ENCODE measurements at places on chromosomes 16 and 17.

- DNase-seq, result no peak
These were observed 18.2 kb downstream of the RAB40C start for GRCh38 chr16:608019-608418.

DNA sequence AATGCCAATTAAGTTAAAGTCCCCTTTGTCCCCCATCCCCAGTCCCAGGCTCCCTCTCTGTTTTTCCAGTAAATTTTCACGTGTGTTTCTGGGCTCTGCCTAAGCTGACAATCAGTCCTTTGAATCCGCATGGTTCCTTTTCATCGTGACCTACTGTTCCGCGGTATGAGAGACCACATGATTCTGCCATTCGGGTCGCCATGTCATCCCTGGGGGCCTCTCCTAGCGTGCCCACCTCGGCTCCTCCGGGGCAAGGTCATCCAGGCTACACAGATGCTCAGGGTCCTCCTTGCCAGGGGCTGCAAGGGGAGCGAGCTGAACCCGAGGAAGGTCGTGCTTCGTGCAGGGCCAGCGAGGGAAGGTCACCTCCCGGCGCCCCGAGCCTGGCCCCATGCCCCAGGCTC, 157.6 kb downstream of the RAB11FIP4 start:
- DNase-seq, result no peak

- no peak for DNase-seq
These were observed 15.5 kb downstream of the VPS35 start for GRCh38 chr16:46673320-46674013.

DNA sequence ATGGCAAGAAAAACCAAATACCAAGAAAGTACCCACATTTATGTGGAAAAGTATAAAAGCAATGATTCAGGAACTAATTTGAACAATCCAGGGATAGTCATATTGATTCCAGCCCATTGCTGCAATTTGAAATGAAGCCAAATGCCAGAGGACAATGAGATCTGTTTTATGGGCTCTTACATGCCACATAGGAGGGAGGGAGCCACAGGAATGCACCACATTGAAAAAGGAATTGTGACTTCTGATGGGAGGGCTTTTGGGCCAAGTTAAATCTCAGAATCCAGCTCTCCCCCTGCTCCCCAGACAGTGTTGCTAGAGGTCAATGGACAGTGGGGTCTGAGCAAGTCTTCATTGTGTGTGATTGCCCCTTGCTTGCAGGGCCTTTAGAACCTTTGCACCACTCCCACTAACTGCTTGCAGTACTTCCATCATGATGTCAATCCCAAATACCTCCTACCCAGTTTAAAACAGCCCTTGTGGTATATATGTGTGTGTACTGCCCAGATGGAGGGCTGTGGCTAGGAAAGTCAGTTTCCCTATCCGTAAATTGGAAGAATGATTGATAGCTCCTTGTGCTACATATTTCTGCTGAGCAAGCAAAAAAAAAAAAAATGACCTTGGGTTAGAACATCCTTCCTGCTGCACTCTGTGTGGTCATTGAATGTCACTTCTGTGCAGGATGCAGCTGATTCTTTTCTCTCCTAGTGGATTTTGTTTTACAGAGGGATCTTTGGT, 406.8 kb downstream of the UTP18 start:
- no peak for DNase-seq

DNA sequence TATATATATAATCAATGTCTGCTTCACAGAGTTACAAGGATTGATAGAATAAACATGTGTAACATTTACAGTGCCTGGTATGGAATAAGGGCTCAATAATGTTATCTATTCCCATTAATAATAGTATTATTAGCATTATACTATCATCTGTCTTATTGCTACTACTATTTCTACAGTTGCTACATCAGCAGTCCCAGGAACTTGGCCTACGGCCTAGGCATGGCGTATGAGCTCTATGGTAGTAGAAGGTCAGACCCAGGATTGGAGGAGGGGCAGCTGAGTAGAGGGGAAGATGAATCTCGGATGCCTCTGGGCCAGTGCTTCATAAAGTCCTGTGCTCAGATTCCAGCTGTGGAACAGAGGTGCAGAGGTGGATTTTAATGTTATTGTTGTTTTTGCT, 146.3 kb upstream of the TBX2 start:
- no peak for DNase-seq

DNA sequence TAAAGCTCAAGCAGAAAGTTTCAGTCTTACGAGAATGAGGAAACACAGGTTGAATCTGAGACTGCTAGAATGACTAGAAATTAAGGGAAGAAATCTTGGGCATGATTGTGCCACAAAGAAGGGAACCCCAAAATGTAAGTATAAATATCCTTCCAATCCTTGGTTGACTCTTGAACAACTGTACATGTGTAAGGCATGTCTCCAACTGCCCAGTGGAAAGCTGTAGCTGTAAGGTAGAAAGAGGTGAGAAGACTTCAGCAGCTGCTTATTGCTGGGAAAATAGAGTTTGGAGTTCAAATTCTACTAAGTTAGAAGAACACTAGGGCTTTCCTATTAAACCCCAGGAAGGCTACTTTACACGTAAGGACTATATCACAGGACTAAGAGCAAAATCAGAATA, 59.7 kb upstream of the NACA2 start:
- DNase-seq, result no peak

DNA sequence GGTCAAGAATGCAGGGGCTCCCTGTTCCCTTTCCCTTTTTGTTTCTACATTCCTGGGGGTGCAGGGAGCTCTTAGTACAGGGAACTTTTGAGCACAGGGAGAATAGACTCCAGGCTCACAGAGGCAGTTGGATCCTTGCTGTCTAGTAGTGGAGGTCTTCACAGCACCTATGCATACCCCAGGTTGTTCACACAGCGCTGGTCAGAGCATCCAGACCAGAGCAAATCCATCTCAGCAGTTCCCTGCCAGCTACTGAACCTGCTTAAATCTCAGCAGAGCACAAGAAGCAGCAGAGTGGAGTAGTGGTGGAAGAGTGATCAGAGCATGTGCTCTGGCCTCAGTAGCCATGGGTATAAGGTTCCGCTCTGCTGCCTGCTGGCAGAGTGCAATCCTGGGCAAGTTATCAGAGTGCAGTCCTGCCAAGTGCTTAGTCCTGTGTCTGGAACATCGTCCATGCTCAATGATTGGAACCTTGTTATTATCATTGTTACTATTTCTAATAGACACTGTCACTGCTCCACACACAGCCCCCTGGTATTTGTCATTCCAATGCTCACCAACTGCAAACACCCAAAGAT, 220.4 kb downstream of the CBLN1 start:
- no peak for DNase-seq

DNA sequence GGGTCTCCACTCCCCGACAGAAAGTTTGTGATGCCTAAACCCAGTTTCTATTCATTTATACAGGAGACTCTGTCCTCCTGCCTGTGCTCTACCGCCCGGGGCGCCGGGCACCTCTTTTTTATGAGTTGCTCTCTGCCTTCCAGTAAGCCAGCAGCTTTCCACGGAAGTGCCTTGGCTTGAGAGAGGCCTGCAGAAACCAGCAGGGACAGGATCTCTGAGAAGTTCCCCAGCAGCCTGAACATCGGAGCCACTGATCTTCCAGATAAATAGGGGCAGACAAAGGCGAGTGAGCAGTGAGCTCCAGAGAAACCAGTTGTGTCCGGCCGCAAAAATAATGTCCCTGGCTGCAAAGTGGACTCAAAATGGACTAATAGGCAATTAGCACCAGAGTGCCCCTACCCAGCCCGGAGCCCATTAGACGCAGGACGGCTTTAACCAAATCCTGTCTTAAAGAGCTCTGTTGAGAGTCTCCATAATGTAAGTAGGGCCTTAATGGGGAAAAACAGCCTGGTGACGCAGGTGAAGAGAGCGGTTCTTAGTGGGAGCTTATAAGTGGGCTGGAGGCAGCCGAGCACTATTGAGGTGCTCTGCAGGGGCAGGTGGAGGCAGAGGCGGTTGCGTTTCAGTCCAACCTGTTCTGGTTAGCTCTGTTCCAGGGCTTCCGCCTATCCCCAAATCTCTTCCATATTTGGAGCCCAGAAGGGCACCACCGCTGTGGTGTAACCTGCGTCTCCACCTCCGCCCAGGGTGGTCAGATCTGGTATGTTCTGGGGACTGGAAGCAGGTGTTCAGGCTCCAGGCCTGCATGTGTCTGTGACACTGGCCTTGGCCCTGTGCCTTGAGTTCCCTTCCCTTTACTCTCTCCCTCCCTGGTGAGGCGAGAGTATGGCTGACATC, 74.1 kb downstream of the NT5M start:
- DNase-seq, result no peak

- DNase-seq, result no peak
These were observed 368.4 kb upstream of the KIF2B start for GRCh38 chr17:53454337-53454736.

GRCh38 chr17:82524540-82524939, 5.0 kb downstream of the FOXK2 start:
- DNase-seq, result no peak

- DNase-seq, result no peak
These were observed at the start of gene CASKIN1 for GRCh38 chr16:2196162-2196980. TSS of gene CASKIN1 (minus strand) at chr16:2196605. CDS start at chr16:2196432, 173 bp downstream.

GRCh38 chr16:58793366-58793765, 59.2 kb upstream of the GOT2 start:
- no peak for DNase-seq

GRCh38 chr17:63024716-63025115, 58.7 kb downstream of the TANC2 start:
- DNase-seq, result no peak

- DNase-seq, result no peak
These were observed 233.5 kb upstream of the TNRC6C start for GRCh38 chr17:77724876-77725615.

DNA sequence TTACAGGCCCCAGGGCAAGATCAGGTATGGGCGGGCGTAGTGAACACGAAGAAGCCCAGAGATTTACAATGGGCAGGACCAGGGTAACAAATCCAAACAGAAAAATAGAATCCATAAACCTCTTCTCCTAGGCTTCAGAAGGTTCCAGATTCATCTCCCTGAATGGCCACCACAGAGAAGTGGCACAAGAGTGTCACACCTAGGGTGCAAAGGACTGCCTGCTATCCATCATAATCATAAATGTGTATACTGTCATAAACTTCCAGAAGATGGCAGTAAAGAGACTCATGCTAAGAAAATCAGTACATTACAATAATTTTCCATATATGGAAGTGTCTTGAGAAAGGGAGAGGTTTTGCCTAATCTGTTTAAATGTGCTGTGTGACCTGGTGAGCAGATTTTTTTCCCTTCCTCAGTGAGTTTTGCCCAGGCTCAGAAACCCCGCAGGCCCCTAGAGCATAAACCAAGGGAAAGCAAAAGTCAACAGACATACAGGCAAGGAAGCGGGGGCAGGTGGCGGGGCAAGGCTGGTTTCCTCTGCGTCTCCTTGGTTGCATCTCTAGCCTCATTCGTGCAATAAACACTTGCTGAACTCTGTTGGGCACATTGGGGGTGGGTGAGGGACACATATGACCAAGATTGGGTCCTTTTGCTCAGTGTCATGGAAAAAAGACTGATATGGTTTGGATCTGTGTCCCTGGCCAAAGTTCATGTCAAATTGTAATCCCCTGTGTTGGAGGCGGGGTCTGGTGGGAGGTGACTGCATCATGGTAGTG, 92.0 kb upstream of the CDH5 start:
- no peak for DNase-seq

DNA sequence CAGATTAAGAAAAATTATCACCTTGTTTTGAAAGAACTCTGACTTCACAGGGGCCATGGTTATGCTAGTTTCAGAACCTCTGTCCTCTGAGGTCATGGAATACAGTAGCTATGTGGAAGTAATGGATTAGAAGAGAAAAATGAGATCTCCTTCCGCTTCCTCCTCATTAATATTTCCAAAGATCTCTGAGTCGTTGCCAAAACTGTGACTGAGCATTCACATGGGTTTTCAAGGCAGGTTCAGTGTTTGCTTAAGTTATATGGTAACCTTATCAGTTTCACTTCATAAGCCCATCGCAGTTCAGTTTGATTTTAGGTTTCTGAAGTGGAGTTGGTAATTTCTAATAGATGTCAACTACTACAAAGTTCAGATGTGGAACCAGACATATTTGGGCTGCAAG, 321.2 kb upstream of the SOX9 start:
- DNase-seq, result no peak

DNA sequence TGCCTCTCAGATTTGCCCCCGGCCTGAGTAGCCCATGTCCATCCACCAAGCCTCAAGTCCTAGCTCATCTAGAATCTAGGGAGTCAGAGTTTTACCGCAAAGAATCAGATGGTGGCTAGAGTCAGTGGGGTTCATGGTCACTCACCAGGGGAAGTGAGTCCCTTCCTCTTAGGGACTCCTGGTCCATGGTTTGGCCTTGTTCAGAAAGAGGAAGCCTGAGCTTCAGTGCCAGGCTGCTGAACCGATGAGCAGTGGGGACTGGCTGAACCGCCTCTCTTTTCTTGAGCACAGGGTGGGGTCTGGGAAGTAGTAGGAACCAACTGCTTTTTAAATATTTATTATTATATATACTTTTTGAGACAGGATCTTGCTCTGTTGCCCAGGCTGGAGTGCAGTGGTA, 160.3 kb downstream of the NTN1 start:
- DNase-seq, result no peak

DNA sequence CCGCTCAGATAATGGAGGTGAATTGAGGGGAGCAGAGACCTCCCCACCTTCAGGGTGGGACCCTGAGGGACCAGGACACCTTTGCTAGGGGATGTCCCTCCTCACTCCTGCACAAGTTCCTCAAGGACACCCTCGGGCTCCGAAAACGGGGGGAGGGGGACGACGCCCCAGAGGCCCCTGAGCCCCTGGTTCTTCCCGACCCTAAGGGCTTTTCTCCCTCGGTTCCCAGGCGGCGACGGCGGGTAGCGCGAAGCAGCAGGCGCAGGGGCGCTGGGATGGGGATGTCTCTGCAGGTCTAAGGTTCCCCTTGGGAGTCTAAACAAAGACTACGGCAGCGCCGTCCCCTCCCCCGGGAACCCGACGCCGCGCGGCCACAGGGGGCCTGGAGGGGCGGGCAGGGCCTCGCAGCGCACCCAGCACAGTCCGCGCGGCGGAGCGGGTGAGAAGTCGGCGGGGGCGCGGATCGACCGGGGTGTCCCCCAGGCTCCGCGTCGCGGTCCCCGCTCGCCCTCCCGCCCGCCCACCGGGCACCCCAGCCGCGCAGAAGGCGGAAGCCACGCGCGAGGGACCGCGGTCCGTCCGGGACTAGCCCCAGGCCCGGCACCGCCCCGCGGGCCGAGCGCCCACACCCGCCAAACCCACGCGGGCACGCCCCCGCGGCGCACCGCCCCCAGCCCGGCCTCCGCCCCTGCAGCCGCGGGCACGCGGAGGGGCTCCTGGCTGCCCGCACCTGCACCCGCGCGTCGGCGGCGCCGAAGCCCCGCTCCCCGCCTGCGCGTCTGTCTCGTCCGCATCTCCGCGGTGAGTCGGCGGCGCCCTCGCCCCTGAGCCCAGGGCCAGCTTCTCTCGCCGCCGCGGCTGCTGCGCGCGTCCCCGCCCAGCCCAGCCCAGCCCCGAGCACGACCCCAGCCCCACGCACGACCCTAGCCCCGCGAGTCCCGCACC, 36.7 kb upstream of the NDRG4 start:
- DNase-seq, result no peak

GRCh38 chr17:7130621-7131422, 16.2 kb upstream of the ASGR2 start:
- no peak for DNase-seq

All from SK-N-MC (cell line).